ENCODE measurements at places on chromosomes 7 and 10. TPM values are rescaled to one million over a fixed set of nuclear protein-coding genes. Genes with fewer than 3 reads are reported as not detected.

DNA sequence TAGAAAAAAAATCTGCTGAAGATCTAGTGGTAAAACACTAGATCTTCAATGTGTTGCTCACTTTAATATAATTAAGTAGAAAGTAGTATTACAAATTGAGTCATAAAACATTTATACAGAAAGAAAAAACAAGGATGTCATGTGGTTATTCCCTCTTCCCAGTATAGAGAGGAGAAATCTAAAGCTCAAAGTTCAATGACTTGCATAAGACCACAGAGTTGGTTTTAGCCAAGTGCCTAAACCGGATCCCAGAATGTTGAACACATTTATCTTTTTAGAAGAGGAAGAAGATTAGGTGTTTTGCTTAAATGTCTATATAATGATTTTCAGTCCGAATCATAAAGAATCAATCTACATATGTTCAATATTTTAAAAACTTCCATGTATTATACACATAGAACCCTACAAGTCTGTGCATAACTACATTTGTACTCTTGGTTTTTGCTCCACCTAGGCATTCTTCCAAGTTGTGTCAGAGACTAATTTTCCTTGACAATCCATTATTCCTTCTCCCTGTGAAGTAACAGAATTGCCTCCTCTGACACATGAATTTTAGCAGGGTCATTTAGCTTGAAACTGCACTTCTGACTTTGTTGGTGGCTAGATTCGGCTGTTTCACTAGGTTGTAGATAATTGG, 389.2 kb downstream of the MAGI2 start:
- peak; percentile 4 for DNase-seq

- no peak for DNase-seq
Measured at GRCh38 chr7:98178762-98179490, 32.3 kb upstream of the BHLHA15 start.

DNA sequence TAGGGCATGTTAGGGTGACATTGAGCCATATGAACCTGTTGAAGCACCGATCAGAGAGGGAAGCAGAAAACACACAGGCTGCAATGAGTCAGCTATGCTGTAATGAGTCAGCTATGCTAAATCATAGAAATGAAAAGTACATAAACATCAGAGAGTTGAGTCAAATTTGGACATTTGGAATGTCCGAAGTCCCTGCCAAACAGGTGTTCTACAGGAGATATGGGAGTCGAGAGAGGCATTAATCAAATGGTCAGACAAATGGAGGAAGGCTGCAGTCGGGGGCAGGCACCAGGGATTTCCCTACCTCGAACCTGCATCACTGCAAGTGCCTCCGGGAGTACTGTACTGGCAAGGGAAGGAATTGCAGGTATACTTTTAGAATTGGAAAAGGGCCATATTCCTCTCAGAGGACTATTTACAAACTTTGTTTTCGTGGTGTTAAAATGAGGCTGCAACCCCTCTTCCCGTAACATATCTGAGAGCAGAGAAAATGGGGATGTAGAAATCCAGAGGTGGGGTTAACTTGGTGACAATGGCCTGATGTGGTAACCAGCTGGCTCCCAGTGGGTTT, 8.8 kb upstream of the ZC3HAV1 start:
- DNase-seq = peak; percentile 61

- no peak for DNase-seq
Measured at GRCh38 chr7:73623798-73624668, at the start of gene MLXIPL. Gene MLXIPL (minus strand): TSS chr7:73624522. CDS start chr7:73624492, 30 bp downstream.

DNA sequence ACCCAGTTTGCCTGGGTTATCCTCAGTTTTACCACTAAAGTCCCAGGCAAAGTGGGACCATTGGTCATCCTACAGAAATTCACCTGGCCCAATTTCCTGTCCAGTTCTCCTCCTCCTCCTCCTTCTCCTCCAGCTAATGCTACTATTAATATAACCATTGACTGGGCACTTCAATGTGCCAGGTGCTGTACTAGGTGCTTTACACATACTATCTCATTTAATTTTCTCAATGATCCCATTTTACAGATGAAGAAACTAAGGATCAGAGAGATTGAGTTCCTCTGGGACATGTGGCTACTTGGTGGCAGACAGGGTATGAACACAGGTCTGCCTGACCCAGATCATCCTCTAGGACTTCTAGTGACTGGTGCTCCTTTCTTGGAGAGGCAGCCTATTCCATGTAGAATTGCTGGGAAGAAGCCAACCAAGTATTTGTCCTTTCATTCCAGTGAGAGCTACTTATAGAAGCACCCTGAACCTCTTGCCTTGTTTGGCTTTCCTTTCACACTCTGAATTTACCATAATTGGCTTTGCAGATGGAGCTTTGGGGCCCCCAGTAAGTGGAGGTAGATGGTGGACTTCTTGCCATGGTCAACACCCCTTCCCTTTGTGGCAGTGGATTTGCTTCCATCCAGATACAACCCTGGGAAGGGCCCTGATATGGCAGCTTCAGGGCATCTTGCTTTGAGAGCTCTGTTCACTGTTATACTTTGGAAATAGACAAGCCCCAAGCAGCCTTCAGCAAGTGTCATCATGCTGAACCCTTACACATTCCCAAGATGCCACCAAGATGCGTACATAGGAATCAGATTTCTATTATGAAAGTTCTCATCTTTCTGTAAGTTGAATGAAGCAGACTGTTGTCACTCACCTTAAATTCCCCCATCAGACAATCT, 78.7 kb downstream of the MYOF start:
- no peak for DNase-seq

GRCh38 chr7:28685242-28685643, 272.9 kb downstream of the TRIL start:
- DNase-seq = no peak

DNA sequence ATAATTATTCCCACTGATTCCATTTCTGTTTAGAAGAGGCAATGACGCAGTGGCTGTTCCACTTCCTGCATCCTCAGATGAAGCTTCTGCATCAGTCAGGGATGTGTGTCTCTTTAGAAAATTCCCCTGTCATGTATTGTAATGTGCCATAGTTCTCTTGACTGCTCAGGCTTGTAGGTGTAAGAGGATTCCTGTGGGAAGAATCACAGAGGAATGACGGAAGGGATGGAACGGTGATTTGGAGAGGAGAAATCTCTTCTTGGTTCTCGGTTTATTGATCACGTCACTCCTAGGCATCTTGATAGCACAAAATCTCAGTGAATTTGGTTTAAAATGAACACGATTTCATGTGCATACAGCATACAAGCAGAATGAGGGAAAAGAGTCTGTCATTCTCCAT, 69.8 kb upstream of the PRKCQ start:
- DNase-seq = no peak

DNA sequence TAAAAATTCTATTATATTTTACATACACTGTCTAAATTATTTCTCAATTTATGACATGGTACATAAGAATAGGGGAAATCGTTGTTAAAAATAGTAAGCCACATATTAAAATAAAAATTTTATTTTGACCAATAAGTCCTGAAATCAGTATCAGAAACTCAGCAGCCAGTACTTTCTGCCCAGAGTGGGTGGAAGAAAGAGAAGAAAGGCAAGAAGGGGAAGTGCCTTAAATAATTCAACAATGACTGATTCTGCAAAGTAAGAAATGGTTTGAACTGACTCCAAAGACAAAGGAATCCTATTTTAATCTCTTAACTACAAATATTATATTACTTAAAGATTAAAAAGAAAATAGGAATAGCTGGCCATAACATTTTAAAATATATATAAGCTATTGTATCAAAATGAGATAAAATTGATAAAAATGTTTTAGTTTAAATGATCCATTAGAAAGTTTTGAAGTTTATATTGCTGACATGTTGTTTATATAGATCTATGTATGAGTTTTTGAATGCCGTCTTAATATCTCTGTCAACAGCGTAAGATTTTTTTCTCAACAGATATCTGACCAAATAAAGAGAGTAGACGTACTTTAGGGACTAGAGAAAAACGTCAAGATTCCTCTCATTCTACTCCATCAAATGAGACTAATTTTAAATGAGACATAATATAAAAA, 30.2 kb upstream of the NRCAM start:
- DNase-seq = peak; percentile 76

DNA sequence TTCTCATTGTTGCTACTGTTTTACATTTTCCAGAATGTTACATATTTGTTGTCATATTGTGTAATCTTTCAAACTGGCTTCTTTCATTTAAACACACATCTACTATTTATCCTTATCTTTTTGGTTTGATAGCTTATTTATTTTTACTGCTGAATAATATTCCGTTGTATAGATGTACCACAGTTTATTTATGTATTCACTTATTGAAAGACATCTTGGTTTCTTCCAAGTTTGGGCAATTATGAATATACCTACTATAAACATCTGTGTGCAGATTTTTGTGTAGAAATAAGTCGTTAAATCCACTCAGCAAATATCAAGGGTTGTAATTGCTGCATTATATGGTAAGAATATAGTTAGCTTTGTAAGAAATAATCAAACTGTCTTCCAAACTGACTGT, 669.2 kb downstream of the TNS3 start:
- DNase-seq = no peak

DNA sequence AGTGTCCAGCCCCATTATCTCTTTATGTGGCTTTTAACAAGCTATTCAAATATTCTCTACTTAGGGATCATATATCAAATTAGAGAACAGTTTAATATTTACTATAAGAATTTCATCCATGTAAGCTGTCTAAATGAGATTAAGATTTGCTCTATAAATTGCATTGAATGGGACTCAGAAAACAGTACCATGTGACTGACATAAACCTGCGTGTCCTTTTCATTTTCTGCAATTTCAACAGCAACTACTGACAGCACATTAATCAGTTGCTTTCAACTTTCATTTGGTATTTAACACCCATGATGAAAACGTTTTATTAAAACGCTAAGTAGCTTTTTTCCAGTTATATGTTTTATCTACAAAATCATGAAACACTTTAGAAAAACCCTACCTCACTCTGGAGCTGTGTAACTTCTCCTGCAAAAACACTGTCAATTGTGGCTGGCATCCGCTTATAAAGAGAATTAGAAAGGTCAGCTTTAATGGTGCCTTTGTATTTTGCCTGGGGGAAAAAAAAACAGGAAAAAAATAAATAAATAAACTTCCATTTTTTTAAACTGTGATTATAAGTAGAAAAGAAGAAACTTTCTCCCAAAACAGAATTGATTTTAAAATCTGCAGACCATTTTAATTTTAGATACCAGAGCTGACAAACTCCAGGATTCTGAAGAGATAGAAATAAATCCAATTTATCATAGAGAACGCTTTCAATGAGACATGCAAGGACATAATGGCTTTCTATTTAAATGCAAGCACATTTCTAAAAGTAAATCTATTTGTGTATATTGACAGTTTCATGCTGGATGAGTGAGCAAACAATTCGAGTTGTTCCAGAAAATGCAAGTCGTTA, 9.2 kb downstream of the NEBL start:
- DNase-seq = no peak

GRCh38 chr10:9508606-9509005, 1454.1 kb downstream of the GATA3 start:
- no peak for DNase-seq

- DNase-seq = no peak
Measured at GRCh38 chr10:110399965-110400933, 95.5 kb upstream of the SMNDC1 start.

DNA sequence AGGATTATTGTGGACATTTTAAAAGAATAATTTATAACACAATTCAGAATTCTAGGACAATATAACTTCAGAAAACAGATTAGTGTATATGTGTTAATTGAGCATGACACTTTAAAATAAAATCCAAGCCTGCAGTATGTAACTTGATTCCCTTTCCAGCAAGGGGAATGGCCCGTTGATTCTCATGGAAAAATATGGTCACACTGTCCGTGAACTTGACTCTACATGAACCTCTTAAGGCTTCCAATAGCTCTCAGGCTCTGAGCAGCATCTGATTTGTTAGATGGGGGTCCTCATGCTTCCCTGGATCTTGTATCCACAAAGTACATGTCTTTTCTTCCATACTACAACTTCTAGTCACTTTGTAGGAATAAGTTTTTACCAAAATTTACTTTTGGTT, 85.5 kb upstream of the AKR1E2 start:
- DNase-seq = no peak

DNA sequence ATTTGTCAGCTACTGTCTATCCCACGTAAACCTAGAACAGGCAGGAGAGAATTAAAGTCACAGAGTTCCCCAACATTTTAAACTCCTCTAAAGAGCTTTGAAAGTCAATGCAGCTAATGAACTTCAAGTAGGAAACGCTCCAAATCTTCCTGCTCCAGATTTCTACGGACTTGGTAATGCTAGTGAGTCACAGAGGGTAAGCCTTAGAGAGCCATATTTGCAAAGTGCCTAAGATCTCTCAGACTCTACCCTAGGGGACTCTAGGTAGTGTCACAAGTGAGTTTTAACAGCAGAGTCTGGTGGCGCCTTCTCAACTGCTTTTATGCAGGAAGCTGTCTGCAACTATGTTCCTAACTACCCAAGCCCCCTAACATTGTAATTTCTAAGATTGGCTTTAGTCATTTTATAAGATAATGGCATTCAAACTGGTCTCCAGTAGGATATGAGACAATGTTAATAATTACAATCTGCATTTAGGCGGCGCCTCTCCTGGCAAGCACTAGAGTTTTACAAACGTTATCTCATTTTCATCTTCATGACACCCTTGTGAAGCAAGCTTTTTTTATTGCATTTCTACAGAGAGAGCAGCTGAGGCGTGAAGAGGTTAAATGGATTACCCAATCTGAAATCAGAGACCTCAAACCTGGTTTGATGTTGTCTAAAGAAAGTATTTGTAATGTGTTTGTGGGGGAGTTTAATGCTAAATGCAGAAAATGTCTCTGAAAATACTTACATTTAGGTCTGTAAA, 22.0 kb upstream of the FZD1 start:
- DNase-seq = peak; percentile 51

DNA sequence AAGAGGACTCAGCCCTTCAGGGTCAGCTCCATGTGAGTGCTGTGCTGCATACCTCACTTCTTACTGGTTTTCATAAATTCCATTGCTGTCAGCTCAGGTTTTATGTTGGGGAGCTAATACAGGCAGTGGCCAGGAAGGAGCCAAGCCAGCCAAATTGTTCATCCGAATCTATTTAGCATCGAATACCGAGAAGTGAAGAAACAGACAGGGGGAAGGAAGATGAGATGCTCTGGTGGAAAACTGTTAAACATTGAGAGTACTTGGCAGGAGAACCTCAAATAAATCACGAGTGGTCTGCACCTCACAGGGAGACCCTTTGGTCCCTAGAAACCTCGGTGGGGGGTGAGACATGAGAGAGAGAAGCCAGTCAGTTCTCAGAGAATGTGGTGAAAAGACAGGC, 196.0 kb upstream of the TMEM72 start:
- peak; percentile 77 for DNase-seq

- no peak for DNase-seq
Measured at GRCh38 chr7:137981175-137981574, 20.7 kb downstream of the CREB3L2 start.

The PRXL2A gene
- total RNA-seq = 0.90 TPM

The MAP3K8 gene
- total RNA-seq = 22.9 TPM

The TFR2 gene
- total RNA-seq = 0.08 TPM

The URGCP gene
- 24.7 TPM for total RNA-seq

The CFAP70 gene
- 1.4 TPM for total RNA-seq

The NPC1L1 gene
- not detected for total RNA-seq

The ZNF425 gene
- total RNA-seq = 4.3 TPM

The DMBT1 gene
- under 0.01 TPM for total RNA-seq

The TRPV5 gene
- not detected for total RNA-seq

Data from fibroblast of the aortic adventitia (primary cell).